ENCODE measurements at places on chromosomes 6 and 20.

GRCh38 chr6:168468045-168468444, 27.1 kb downstream of the SMOC2 start:
- no peak for DNase-seq

DNA sequence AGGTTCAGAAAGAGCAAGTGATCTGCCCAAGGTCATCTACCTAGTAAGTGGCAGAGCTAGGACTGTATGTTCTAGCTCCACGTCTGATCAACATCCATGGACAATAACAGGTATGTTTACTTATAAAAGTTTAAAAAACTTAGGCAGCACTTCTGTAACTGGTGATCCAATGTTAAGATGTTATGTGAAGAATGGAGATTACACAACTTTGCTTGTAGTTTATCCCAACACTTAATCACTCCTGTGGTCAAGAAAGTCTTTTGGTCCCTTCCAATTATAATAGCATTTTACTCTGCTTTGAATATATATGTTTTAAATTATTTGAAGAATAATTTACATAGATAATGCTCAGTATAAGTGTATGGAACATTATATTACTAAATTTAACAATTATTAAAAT, 4.8 kb downstream of the FBXO30 start:
- DNase-seq = no peak

- no peak for DNase-seq
These were observed 286.5 kb upstream of the JARID2 start for GRCh38 chr6:14959324-14959885.

- no peak for DNase-seq
These were observed 507.2 kb upstream of the CHD6 start for GRCh38 chr20:42125426-42125825.

- DNase-seq = no peak
These were observed 355.9 kb downstream of the BTBD9 start for GRCh38 chr6:38283734-38284362.

DNA sequence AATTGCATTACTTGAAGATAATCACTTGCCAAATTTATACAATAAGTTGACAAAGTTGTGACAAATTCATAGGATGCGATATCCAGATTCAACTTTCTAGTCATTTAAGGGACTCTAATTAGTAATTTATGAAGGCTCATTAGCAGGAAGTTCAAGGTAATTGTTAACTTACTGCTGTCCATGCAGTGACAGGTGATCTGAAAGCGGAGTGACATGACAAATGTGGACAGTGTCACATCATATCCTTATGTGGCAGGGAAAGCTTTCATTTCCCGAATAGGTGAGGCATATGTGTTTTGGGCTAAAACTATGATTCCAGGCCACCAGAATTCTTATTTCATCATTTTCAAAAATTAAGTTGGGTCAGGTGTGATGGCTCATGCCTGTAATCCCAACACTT, 115.9 kb upstream of the BMP2 start:
- DNase-seq = no peak

DNA sequence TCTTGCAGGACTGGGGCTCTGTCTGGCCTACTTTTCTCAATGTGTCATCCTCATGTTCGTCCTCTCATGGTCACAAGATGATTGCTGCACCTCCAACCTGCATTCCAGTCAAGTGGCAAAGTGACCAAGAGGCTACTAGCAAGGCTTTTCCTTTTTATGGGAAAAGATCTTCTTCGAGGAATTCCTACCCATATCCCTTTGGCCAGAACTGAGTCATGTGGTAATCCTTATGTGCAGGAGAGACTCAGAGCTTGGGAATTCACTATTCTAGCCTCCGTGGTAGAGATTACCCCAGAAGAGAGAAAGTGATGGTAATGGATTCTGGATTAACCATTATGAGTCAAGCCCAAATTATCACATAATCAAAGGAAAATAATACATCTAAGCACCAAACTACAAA, 162.7 kb downstream of the KCNQ5 start:
- DNase-seq = no peak

GRCh38 chr20:51160821-51161220, 137.9 kb upstream of the KCNG1 start:
- DNase-seq = no peak

GRCh38 chr6:69792292-69792691, 4.5 kb downstream of the LMBRD1 start:
- no peak for DNase-seq

DNA sequence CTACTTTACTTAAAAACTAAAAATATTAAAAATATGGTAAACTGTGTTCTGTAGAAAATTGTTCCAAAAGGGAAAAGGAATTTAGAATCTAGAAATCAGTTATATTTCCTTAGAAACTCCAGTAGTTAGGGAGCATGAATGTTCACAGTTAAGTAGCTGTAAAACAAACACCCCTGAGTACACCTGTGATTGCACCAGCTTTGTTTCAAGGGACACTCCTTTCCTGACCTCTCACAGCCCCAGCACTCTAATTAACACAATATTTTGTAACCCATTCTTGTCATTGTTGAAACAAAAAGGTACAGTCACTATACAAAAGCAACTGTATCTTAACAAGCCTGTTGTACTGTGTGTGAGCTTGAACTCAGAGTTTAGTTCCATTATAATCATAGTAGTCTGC, 72.3 kb downstream of the NCOA7 start:
- no peak for DNase-seq

GRCh38 chr6:127586372-127586771, 9.4 kb downstream of the C6orf58 start:
- no peak for DNase-seq

GRCh38 chr20:48358176-48359054, 469.4 kb downstream of the PREX1 start:
- no peak for DNase-seq

- DNase-seq = no peak
These were observed 96.0 kb downstream of the JPH2 start for GRCh38 chr20:44091026-44091425.

- DNase-seq = no peak
These were observed 71.3 kb upstream of the KCNG1 start for GRCh38 chr20:51094221-51094620.

DNA sequence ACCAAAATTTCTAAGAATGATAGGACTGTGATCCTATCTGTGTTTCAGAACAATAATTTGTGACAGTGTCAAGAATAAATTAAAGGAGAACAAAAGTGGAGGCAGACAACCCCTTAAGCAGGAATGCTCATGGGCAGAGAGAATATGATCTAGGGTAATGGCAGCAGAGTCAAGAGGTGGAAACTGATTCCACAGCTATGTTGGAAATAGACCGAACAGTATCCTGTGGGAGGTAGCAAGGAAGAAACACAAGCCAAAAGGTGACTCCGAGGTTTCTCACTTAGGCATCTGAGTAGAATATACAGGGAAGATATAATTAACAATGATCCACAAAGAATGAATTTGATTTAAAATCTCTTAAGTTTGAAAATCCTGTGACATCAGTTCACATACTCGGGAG, 100.5 kb downstream of the NRSN1 start:
- DNase-seq = no peak

- no peak for DNase-seq
These were observed 1.8 kb upstream of the CLVS2 start for GRCh38 chr6:122994256-122994655.

DNA sequence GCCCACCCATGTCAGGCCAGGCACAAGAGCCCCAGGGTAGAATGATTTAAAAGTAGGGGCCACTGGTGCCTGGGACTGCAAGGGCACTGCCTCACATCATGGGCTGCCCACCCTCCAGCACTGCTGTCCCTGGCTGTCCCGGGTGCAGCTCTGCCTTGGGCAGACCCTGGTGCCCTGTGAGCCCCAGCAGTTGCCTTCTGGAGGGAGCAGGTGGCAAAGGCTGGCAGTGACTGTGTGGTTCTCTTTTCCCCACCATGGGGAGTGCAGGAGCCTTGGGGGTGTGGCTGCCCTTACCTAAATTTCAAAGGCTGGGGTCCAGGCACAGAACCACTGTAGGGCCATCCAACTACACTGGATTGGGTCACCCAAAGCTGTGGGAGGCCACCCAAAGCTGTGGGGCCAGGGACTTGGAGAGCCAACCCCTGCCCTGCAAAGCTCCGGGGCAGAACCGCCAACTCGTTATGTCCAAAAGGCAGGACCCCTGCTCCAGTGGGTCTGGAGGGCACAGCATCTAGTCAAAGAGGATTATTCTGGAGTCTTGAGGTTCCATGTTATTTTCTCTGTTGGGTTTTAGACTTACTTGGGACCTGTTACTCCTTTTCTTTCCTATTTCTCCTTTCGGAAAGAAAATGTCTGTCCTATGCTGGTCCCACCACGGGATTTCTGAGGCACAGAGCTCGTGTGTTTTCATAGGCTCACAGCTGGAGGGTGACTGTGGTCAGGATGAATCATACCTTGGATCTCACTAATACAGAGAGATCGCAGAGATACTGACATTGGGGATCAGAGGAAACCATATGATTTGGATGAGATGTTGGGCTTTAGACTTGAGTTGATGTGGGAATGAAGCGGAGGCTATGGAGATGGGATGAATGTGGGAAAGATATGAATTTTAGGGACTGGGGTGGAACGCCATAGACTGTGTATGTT, 65.3 kb downstream of the RAMACL start:
- DNase-seq = no peak

DNA sequence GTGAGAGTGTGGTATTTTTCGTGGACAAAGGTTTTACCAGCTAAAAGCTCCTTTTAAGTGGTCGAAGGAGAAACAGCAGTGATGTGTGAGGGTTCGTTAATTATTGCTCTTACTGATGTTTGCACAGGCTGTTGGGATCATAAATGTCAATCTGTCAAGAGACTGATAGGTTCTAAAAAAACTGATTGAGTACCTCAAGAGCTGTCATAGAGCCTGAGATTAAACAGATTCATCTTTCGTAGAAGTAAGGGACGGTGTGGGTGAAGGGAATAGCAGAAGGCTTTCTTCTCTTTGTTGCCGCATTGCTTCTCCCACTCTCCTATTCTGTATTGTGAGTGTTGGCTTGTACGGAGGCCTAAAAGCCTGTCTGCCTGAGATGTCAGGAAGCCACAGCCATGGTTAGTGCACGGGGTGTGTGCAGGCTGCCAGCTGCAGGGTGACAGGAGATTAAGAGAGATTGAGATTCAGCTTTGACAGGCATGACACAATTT, 291.0 kb downstream of the ZFAND3 start:
- DNase-seq = no peak

DNA sequence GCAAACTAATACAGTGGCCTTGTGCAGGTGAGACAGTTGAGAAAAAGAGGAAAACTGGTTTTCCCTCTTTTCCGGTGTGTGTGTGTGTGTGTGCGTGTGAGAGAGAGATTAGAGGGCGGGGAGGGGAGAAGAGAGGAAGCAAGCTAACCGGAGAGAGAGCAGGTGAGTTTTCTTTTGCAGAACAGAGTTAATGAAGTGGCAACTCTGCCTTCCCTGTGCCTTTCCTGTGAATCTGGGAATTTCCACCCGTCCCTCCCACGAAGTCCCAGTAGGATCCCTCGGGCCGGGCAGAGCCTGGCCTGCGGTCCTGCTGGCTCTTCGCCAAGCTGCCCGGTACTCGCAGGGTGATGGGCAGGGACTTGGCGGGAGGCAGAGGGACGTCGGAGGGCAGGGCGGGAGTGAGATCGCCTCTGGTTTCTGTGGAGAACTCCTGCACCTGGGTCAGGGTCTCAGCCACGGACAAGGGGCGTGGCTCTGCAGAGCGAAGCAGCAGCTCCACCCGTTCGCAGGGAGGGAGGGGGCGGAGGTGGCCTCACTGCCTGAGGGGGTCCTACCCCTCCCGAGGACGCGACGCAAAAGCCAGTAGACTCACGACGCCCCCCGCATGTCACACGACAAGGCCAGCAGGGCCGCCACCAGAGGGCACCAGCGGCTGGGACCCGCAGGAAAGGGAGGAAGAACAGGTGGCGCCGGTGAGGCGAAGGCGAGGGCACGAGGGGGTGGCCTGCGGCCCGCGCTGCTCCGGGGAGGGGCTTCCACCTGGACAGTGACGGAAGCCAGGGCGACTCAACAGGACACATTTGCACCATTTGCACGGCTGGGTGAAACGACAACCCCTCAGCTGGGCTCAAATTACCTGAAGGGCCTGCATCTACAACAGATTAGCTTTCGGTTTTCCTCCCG, 51.2 kb upstream of the RNF182 start:
- DNase-seq = peak; percentile 52

DNA sequence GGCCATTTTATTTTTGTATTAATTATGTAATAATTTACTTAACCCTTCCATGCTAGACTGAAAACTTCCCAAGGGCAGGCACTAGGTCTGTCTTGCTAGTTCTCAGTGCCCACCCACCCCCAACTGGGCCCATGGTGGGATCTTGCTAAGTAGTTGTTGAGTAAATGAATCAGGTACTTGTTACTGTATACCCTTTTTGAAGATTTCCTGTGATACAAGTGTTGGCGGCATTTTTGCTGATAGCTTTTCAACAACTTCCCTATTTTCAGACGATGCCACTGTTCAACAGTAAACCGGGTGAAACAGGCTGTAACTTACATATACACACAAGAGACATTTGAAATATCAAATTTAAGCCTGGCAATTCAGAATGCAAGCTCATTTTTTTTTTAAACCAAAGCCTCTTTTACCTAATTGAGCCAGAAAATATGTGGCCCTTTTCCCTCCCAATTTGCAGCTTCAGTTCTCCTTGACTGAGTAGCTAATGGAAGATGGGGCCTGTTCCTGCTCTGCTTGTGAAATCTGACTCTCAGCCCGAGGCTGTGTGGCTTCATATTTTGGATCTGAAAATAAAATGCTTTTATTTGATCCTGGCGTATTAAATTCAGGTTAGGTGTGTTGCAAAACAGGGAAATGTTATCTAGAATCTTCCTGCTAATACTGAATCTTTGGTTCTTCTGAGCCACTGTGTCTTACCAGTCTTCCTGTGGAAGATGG, 288.3 kb downstream of the NRN1 start:
- DNase-seq = no peak

DNA sequence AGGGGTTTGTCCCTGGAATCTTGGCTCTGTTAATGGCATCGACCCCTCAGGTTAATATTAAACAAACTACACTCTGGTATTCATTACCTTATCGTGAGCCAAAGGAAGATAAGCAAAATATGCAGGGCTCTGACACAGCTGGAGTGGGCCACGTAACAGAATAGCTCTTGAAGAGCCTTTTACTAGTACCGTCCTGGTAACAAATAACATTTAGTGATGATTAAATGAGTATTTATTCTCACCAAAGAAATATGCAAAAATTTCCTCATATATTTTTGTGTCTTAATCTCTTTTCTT, 20.1 kb upstream of the UTRN start:
- no peak for DNase-seq

DNA sequence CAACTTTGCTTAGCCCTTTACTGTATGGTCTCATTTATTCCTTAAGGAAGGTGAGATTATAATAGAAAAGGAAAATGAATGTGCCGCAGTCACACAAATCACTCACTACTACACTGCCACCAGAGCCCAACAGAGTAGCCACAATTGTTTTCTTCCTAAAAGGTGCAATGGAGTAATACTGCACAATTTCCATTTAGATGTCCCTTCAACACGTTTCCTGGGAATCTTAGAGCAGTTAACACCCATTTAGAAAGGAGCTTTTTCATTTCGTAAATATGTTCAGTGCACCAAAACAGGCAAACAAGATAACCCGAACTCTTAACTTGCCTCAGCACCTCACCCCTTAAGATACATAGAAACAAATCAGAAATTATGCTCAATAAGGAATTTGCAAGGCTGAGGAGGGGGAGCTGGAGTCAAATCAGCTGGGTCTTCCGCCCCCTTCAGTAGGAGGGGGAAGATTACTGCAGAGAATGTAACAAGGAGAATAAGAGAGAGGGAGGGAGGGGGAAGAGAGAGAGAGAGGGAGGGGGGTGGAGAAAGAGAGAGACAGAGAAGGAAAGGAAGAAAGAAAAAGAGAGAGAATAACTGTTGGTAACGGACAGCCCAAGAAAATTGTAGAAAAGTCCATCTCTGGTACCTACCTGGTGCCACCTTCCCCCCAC, 155.5 kb downstream of the BCAS1 start:
- DNase-seq = no peak

GRCh38 chr6:128492386-128492785, 28.0 kb downstream of the PTPRK start:
- DNase-seq = no peak

- no peak for DNase-seq
These were observed 14.2 kb downstream of the EBF4 start for GRCh38 chr20:2706688-2707352.

All from hematopoietic multipotent progenitor cell treated with erythropoietin and hydrocortisone succinate and interleukin-3 and kit ligand, for 15 days (in vitro differentiated cells).